GM19239 (cell line): ENCODE measurements at places on chromosomes 2 and 18.
A peak's percentile ranks its signal among the peaks of the same experiment; 100 is the strongest.

- no peak for DNase-seq
Observed at GRCh38 chr2:226211439-226211838, 588.2 kb downstream of the IRS1 start.

DNA sequence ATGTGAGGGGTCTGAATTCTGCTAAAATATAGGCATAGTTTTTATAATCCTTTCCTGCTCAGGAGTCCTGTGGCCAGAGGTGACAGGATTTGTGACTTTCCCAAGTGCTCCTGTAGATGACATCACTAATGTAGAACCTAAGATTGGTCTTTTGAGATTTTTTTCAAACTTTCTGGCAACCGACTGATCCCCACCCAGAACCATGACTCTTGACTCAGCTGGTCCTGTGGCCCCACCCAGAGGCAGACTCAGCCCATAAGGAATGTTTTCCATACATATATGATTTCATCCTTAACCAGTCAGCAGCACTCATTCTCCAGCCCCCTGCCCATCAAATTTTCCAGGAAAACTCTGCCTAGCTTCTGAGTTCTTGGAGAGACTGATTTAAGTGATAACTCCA, 46.8 kb downstream of the COMMD1 start:
- no peak for DNase-seq

DNA sequence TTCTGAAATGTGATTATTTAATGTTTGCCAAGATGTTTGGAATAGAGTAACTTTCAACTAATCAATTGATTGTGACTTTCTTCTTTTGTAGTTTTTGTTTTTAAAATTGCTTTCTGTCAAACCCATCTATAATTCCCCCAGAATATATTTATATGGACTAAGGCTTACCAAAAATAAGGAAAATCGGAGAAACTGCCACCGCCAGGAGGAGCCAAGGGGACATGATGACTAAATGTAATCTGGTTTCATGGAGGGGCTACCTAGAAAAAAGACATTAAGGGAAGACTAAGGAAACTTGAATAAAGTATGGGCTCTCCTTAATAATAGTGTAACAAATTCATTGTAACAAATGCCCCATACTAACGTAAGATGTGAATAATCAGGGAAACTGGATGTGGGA, 19.5 kb downstream of the BOLA3 start:
- DNase-seq: no peak

DNA sequence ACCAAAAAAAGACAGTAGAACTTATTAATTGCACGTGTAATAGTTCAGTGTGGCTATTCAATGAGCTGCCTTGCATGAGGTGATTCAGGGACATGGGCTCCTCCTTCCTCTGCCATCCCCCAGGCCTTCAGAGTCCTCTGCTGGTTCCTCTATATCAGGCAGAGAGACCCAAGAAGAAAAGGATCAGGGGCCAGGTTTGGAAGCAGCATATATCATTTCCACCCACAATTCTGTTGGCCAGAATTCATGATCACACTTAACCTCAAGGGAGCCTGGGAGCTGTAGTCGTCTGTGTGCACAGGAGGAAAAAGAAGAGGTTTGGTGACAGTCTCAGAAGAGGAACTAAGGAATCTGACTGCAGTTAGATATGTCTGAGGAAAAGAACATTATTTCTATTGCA, 114.0 kb upstream of the GLS start:
- DNase-seq: no peak

- no peak for DNase-seq
Observed at GRCh38 chr2:83823229-83823628, 635.9 kb downstream of the SUCLG1 start.

DNA sequence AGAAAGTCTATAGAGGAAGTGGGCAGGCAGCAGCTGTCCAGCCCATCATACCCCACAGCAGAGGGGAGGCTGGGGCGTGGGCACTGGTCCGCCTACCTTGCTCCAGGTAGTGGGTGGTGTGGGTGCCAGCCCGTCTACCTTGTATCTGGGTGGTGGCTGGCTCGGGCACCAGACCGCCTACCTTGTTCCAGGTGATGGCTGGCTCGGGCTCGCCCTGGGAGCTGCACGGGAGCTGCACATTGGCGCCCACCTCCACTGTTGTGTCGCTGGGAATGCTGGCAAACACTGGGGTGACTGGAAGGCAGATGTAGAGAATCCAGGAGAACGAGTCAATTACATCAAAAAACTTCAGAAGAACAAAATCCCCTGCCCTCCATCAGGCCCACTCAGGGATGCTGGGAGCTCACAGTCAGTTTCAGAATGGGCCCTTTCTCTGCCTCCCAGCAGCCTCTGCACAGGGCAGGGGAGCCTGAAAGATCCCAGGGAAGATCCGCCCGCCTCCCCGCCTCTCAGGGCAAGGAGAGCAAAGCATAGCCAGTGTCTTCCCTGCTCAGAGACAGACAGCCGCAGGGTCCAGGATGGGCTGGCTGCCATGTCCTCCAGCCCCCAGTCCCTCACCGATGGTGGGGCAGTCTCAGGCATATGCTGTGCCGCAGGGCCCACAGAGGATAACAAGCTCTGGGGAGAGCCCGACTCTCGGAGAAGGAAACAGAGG, 82.3 kb downstream of the PXDN start:
- DNase-seq: no peak

- DNase-seq: no peak
Observed at GRCh38 chr2:2580341-2580740, 249.3 kb upstream of the MYT1L start.

- DNase-seq: no peak
Observed at GRCh38 chr18:22005191-22005841, 164.1 kb upstream of the GATA6 start.

GRCh38 chr2:207235621-207236020, 69.9 kb upstream of the KLF7 start:
- no peak for DNase-seq

- DNase-seq: no peak
Observed at GRCh38 chr2:104772996-104773395, 80.9 kb upstream of the POU3F3 start.

DNA sequence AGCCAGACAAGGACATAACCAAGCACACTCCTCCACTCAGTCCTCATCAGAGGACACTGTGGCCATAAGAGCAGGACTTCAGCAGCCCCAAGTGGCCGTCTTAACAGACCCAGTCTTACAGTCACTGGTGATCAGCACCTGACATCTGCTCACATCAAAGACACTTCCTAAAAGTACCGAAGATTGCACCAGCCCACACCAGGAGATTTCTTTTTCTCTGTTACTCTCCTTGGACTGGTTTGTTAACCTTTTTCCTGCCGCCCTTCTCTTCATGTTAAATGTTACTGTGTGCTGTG, 44.1 kb downstream of the MRPS5 start:
- no peak for DNase-seq

DNA sequence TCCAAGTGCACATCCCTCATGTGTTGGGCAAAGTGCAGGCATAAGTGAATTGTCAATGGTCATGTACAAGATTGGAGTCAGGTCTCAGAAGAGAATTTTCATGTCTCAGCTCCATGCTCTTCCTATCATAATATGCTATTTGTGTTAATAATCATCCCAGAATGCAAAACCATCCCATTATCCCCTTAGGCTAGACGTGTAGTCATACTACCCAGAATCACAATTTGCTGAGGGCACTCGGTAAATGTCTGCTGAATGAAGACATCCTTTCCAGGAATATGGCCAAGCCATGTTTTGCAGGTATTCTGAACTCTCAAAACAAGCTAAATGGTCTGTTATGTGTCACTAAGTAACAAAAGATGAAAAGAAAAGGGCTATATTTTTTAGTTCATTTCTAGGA, 263.8 kb downstream of the RAD51AP2 start:
- no peak for DNase-seq

DNA sequence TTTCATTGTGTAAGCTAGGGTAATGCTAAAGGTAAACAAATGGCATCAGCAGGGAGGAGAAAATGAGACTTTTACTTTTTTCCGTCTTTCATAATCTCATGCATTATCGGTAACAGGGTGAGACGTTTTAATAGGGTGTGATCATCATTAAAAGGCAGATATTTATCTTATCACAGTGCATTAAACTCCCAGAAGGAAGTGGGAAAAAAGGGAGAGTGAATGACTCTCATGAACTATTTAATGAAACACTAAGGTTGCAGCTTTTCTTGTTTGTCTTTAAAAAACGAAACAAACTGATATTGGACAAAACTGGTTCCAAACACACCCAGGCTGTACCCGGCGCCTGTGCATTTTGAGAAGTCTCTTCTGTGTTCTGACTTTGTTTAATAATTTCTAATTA, 1936.8 kb upstream of the PIK3C3 start:
- DNase-seq: no peak

DNA sequence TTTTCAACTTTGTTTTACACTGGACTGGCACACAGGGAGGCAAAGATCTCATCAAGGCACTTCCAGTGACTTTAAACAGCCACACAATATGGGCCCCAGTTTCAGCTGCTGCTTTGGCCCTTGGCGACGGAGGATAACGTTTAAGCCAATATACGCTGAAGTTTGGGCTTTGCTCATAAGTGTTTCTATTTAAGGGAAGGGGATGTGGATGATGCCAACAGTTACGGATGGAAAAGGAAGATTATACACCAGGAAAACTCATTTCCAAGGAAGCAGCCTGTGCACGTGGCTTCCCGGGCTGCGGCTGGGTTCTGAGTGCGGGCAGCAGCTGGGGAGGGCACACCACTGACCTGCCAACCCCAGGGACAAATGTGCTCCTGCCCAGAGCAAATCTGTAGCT, 151.1 kb downstream of the SH3BP4 start:
- no peak for DNase-seq

DNA sequence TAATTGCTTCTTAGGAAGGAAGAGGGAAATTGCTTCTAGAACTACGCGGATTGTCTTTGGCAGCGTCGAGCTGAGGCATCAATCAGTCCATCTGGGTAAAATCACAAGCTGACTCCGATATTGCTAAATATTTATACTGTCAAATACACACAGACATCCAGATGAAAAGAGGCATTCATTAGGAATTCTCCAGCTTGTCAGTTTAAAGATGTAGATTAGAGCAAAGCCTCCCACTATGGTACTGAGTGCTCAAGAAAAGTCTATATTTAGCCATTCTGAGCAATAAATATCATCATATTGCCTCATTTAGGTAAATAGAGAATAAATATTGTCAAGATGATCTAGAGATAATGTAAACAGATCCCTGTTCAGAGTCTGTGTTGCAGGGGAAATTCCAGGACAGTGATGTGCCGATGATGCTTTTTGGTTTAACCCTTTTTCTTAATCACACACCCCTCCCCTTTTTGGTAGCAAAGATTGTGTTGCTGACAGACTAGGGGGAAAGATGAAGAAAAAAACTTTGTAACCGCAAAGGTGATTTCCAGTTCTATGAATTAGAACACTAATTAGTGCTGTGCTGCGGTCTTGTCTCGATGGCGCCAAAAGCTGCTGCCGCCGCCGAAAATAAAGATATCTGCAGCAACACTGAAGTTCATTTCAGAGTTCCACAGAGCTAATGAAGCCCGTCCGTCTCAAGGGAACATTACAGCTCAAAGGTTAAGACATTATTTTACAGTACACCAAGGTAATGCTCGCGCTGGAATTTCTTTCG, 171.8 kb downstream of the PTGR3 start:
- no peak for DNase-seq

DNA sequence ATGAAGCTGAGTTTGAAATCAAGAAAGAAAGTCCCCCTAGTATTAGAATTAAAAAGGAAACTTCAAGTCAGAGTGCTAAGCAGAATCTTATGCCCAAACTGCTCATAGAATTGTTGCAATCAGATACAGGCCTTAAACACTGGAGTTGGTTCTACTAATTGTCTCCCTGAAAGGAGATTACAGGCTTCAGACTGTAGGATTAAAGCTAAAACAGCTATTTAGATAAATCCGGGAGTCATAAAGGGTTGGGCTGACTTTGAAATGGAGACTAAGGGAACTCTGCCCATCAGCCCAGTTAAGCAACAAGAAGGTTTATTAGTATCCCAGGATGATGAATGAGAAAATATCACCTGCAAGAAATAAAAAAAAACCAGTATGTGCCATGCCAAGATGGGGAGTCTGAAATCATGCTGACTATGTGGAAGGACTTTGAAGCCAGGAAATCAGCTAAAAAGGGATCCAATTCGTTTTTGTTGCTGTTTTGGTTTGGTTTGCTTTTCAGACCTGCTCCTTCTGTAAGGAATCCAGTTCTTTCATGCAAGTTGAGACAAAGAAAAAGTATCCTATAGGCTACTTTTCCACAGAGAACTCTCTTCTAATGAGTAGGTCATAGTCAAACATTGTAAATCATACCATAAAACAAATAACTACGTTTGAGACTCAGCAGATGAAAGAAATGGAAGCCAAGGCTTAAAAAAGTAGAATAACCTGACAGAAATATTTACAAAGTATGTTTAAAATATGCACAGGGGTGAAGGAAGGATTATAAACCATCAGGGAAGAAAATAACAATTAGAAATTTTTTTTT, 37.6 kb upstream of the MSTN start:
- no peak for DNase-seq

DNA sequence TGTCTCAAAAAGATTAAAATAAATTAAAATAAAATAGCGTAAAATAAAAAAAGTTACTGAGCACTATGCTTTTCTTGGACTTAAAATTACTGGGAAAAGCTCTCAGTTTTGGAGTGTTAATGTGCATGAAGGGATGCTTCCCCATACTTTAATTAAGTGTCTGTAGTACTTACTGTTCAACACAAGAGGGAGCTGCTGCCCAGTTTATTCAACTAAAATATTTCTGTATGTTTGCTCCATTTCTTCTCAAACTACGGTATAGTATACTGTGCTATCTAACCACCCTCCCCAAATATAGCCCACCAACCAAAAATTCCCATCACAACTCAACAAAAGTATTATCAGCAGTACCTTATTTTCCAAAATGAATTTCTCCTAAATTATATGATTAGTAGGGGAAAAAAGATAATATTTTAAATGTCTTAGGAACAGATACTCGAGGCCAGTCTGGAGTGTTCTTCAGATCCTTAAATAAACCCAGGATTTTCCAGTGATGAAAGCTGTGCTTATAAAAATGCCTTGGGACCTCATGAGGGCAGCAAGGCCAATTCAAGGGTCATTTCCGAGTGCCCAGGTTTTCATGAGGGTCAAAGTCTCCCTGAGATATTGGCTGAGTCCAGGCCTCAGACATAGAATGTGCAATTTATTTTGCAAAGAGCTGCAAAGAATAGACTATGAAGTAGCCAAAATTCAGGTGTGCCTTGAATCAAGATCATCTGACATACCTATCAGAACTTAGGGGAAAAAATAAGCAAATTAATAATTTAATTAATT, 64.1 kb downstream of the CHRNA1 start:
- DNase-seq: peak; percentile 36

DNA sequence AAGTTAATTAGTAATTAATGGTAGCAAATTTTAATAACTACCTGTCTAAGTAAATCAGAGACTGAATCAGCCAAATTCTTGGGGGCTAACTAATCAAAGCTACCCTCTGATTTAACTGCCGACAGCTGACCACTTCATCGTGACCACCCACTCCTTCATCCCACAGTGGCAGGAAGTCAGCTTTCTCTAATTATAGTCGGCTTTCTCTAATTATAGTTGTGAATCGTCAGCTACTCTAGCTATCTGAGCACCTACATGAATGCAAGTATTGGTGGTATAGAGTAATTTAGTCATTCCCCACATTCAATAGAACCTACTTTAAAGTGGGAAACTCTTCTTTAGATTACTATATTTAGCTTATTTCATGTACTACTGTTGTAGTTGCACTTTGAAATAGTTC, 185.5 kb downstream of the PTGR3 start:
- no peak for DNase-seq
